NCI-H345 (cell line): ENCODE measurements at places on chromosomes 13 and 19.

- no peak for DNase-seq
Observed at GRCh38 chr19:18780631-18781030, 10.5 kb downstream of the COMP start.

DNA sequence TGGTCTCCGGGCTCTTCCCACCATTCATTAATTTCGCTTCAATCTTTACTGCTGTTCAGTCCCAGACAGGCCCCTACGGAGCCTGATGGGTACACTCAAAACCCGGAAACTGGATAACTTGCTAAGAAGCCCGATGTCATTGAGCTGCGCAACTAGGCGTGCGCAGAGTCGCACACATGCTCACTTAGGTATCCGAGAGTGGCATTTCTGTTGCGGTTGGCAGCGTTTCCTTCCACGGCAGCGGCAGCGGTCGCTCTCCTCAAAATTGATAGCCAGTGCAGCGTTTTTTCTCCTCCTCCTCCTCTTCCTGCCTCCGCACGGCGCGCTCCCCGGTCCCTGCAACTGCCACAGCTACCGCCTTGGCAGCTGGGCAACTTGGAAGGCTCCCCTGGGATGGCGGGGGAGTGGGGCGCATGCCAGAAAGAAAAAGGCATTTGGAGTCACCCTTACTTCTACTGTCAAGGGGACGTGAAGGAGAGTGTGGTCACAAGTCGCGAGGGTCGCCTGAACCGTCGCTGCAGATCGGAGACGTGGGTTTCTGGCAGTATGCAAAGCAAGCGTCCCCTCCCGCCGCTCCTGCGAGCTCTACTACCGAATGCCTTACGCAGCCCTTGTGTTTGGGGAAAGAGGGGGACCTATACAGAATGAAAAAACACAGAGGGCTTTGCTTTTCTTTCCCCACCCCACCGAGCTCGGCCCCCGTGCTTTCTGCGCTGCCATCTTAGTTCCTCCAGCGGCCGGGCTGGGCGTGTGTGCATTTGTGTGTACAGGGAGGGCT is 2.4 kb upstream of the MYCBP2 start:
- peak; percentile 96 for DNase-seq

- no peak for DNase-seq
Observed at GRCh38 chr13:75792526-75793187, 156.5 kb downstream of the LMO7 start.

DNA sequence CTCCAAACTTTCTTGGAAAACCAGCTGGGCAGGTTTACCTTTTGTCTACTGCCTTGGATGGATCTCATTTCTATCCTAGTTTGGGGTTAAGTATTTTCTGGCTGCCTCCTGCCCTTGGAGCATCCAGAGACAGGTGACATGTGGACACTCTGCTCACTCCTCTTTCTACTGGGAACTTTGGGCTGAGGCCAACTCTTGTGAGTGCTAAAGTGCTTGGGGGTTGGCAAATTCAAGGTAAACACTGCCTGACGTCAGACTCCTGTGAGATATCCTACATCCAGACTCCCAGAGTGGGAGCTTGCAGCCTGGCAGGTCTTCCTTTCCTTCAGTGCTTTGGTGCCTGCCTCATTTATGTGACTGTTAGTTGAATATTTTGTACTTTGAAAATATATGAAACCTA is 388.1 kb downstream of the KCNRG start:
- peak; percentile 50 for DNase-seq

DNA sequence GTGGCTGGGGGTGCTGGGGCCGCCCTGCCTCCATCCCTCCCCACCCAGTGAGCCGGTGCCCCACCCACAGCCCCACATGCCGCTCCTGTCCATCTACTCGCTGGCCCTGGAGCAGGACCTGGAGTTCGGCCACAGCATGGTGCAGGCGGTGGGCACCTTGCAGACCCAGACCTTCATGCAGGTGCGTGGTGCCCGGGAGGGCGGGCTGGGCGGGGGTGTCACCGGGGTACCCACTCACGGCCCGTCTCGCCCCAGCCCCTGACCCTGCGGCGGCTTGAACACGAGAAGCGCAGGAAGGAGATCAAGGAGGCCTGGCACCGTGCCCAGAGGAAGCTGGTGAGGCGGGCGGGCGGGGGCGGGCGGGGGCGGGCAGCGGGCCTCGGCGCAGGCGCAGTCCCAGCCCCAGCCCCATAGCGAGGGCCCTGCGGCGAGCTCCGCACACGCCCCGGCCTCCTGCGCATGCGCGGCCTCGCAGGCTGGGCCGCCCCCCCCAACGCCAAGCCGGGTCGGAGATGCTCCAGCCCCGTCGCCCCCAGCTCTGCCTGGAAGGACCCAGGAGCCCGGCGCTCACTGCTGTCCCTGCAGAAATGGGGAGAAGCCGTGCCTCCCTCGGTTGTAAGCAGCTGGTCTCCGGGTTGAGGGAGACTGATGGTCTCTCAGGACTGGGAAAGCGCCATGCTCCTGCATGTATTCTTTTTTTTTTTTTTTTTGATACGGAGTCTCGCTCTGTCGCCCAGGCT is 7.7 kb downstream of the ARHGAP45 start:
- peak; percentile 91 for DNase-seq

DNA sequence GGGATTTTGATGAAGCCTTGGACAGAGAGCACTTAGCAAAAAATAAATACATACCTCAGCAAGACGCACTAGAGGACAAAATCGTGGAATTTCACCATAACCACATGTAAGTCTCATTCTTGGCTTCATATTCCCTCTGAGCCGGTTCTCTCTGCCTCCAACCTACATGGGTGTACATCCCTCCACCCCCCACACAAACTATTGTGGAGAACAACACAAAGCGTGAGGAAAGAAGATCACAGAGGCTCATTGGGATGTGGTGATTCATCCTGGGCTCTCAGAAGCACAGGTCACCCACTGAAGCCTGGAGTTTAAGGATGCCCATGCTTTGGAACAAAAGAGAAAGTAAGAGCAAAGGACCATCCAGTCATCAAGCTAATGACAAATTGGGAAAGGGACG is 192.2 kb downstream of the STK24 start:
- no peak for DNase-seq

DNA sequence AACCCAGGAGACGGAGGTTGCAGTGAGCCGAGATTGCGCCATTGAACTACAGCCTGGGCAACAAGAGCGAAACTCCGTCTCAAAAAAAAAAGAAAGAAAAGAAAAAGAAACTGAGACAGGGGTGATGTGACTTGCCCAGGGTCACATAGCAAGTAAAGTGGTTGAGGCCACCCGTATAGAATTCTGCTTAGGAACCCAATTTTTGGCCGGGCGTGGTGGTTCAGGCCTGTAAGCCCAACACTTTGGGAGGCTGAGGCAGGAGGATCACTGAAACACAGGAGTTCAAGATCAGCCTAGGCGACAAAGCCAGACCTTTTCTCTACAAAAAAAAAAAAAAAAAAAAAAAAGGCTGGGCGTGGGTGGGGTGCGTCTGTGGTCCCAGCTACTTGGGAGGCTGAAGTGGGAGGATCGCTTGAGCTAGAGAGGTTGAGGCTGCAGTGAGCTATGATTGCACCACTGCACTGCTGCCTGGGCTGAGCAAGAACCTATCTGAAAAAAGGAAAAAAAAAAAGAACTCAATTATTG is 1.3 kb downstream of the SNRPA start:
- no peak for DNase-seq

DNA sequence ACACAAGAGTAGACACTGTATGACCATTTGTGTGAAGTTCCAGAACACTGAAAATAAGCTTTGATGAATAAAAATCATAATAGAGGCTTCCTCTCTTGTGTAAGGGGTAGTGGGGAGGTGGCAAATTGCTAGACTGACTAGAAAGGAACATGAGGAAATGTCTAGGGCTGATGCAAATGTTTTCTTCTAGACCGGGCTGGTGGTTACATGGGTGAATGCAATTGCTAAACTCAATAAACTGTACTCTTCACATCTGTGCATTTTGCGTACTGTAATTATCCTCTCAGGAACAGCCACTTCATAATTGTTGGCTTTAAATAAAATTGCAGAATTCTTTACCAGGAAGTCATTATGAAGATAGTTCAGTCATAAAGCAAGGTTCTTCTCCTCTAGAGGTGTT is 5.2 kb upstream of the KBTBD7 start:
- DNase-seq = no peak

- DNase-seq = peak; percentile 48
Observed at GRCh38 chr13:74574964-74575728, 440.9 kb upstream of the KLF12 start.

GRCh38 chr13:73616861-73617260 is 517.3 kb downstream of the KLF12 start:
- no peak for DNase-seq

DNA sequence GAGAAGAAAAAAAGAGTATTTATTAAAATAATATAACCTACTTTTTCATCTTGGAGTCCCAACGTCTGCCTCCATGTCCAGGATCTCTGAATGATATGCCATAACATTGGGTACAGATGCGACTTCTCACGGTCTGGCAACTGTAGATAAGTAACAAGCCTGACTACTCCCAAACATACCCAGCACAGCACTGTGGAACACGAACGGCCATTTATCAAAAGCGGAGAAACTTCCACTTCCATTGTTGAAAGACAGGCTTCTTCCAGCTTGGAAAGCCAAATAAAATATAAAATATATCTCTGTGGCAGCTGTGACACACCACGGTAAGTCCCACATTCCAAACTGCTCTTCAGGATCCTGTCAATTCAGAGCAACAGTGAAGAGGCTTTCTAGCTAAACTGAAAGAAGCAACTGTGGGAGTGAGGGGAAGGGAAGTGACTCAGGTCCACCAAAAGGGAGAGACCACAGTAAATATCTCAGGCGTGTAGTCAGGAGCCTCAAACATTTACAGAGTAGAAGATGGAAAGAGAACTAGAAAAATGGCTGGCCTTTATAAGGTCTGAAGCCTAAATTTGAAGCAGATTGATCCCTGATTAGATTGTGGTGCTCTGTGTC is 331.7 kb downstream of the LIG4 start:
- no peak for DNase-seq
